ENCODE measurements at places on chromosomes 4 and X.

DNA sequence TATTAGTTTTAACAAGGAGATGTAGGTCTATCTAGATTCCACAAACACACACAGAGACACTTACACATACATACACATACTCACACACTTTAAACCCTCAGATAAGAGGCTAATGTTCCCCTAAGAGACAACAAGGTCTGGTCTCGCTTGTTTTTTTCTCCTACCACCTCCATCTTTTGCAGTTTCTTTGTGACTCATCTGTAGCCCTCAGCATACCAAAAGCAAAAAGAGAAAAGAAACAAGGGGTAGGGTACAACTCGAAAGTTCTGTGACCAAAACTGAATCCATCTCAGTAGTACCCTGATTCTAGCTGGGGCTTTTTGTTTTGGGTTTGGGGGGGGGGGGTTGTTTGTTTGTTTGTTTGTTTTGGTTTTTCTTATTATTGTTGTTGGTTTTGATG, 12.2 kb upstream of the EXOSC9 start:
- no peak for DNase-seq

DNA sequence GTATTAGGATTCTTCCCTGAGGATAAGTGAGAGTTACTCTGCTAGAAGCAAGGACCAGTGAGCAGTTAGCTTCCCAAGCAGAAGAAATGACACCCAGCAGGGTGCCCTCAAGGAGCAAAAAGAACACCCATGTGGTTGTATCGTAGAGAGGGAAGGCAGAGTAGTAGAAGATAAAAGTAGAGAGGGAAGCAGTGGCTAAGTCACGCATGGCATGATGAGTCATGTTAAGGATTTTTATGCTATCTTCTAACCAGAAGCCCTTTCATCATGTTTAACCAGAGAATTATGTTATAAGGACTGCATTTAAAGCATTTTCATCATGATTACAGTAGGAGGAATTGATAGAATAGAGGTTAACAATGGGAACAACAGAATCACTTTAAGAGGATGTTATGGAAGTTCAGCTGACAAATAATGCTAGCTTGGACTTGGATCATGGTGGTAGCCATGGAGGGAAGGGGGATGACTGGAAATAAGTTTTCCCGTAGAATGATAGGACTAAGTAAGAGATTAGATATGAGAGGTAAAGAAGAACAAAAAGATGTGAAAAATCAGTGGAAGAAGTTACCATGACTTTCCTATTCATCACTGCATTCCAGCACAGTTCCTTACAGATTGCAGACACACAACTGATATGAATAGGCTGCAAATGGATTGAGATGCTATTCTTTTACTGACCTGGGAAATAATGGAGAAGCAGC, 383.5 kb upstream of the INTU start:
- DNase-seq: no peak

DNA sequence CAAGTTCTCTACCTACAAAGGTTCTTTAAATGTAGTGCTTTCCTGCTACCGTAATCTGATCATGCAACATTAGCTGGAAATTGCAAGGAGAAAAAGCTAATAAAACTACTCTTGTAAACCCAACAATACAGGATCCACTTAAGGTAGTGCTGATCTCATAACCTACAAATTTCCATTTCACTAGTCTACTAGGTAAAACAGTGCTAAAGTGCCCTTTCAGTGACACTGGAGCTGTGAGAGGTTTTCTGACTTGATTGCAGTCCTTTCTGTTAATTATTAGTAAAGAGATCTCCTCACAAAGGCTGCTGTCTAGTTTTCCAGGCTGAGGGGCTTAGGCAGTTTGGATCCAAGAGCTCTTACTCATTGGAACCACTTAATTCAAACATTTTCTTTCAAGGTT, 1118.7 kb downstream of the SH3BGRL start:
- DNase-seq: no peak

DNA sequence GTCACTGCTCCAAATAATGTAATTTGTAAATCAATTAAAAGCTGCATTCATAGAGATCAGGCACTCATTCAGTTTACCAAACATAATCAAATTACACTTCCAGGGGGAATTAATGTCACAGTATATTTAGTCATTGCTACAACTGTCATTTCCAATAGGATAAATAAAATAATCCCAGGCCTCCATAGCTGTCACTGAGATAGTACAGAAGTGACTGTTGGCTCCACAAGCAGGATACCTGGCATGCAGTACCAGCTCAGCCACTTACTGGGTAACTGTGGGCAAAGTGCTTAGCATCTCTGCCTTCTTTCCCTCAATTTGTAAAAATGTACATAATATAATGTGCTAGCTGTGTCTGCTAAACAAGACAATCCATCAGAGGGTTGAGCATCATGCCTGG, 128.1 kb downstream of the CAMK2D start:
- no peak for DNase-seq

- DNase-seq: no peak
These were observed 44.7 kb upstream of the TET2 start for GRCh38 chr4:105102016-105102415.
